ENCODE measurements at places on chromosomes 5 and 9.

- H3K4me1 ChIP-seq: peaks cover 21% of the 10 kb centered on the region
- H3K36me3 ChIP-seq: peaks cover 7% of the 10 kb centered on the region
- no peak for DNase-seq
- no peak overlapping the region for H3K4me3 ChIP-seq
- no peaks in the 10 kb centered on the region for H3K27me3 ChIP-seq
- no peak overlapping the region for H3K27ac ChIP-seq
These were observed 7.8 kb upstream of the ALDOB start for GRCh38 chr9:101443364-101443771.

DNA sequence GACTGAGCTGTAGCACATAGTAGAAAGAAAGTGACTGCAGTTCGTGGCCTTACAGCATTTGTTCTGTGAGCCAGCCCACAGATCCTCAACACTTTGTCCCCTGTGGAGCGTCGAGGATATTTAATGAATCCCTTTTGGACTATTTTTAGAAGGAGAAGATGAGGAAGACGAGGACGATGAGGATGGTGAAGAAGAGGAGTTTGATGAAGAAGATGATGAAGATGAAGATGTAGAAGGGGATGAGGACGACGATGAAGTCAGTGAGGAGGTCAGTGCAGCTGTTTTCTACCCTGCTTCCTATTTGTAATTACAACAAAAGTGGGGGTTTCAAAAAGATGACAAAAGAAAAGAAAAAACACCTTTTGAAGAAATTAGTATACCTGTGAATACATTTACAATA lies 28.0 kb downstream of the ANP32B start:
- H3K27ac ChIP-seq: no peak overlapping the region
- H3K4me1 ChIP-seq: no peaks in the 10 kb centered on the region
- no peak for DNase-seq
- H3K4me3 ChIP-seq: no peak overlapping the region

- DNase-seq: no peak
- peaks cover 34% of the 10 kb centered on the region for H3K4me1 ChIP-seq
- H3K27me3 ChIP-seq: no peaks in the 10 kb centered on the region
These were observed 95.3 kb upstream of the RASGRF2 start for GRCh38 chr5:80864706-80865435.

DNA sequence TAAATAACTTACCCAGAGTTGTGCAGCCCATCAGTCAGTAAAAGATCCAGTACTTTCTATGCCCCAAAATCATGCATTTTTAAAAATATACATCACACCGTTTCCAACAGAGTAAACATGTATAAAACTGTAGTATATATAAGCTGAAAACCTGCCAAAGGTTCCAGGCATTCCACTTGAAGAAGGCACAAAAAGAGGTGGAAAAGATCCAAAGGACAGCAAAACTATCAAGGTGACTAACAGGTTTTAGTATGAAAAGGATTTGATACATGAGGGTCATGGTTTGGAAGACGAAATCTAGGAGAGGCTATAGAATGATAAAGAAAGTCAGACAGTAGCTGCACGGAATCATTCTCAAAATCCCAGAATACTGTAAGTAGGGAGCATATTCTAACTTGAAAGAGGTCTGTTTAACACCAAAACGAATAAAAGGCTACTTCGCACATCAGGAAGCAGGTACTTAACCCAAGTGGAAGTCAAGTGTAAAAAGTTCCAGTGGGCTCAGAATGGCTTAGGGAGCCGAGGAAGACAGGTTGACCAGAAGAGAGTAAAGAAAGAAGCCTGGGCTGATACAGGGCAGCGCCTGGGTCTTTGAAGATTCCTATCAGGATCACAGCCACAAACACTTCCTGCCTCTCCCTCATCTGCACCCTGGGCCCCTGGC lies 207.2 kb downstream of the ADAMTS12 start:
- no peak overlapping the region for H3K4me3 ChIP-seq
- no peaks in the 10 kb centered on the region for H3K27me3 ChIP-seq
- H3K4me1 ChIP-seq: no peaks in the 10 kb centered on the region
- no peak for DNase-seq

GRCh38 chr5:174520420-174521396 lies 203.7 kb upstream of the MSX2 start:
- H3K4me1 ChIP-seq: peaks cover 32% of the 10 kb centered on the region
- DNase-seq: peak; percentile 73
- no peaks in the 10 kb centered on the region for H3K36me3 ChIP-seq
- H3K27ac ChIP-seq: peak overlapping the region; percentile 48

- H3K36me3 ChIP-seq: no peaks in the 10 kb centered on the region
- no peak overlapping the region for H3K27ac ChIP-seq
- H3K4me1 ChIP-seq: no peaks in the 10 kb centered on the region
- no peak overlapping the region for H3K4me3 ChIP-seq
- no peak for DNase-seq
These were observed 453.5 kb downstream of the CAAP1 start for GRCh38 chr9:26439061-26439624.

All from Calu3 (cell line).